Mesangial cell (primary cell): ENCODE measurements at places on chromosomes 1 and 21. TPM values are rescaled to one million over a fixed set of nuclear protein-coding genes. Genes with fewer than 3 reads are reported as not detected.

The GCSAML gene
- total RNA-seq: not detected in 2 replicates

The TMPRSS15 gene
- total RNA-seq: not detected in 2 replicates

The GOLPH3L gene
- total RNA-seq: 13.2 and 13.5 TPM in 2 replicates

The CD244 gene
- total RNA-seq: not detected in 2 replicates

The SERPINC1 gene
- total RNA-seq: 0.25 TPM in 1 of 2 replicates, not detected in the other
